ENCODE measurements at places on chromosomes 6 and 20.

DNA sequence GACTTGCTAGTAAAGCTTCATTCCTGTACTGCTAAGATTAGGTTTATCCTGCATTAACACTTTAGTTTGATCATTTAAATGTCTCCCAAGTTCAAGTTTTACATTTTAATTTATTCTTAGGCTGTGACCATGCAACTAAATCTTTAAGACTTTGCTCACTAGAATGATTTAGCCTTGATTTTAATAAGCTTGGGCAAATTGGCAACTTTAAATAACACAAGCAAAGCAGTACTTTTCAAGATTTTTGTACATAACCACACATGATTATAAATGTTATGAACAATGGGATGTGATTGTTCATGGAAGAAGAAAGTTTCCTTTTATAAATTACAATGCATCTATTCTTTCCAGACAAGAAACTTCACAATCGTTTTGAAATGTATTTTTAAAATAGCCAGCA lies 948.0 kb upstream of the EPHA7 start:
- no peak overlapping the region for H3K27ac ChIP-seq
- H3K4me3 ChIP-seq: no peak overlapping the region
- H3K4me1 ChIP-seq: no peaks in the 10 kb centered on the region

DNA sequence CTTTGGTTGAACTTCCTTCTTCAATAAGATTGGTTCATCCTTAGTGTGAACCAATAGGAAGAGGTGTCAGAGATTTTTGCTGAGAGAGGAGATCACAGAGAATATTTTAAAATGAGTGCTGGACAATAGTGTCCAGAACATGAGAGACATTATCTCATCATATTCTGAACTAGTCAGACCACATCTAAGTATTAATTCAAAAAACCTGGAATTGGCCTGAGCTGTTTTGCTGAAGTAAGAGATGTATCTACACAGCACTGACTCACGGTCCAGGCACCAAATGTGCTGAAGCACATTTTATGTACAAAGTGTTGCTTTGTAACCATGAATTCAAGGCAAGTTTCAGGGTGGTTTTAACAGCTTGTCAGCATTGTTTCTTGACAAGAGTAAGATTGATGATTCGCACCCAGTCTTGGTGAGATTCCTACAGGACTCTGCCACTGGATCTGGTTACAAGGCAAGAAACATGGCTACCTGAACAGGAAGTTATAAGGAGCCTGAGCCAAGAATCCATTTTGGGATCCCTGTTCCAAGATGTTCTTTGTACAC lies 178.2 kb upstream of the HEY2 start:
- H3K4me3 ChIP-seq: no peak overlapping the region
- no peaks in the 10 kb centered on the region for H3K4me1 ChIP-seq
- DNase-seq: no peak
- H3K27me3 ChIP-seq: no peaks in the 10 kb centered on the region
- no peaks in the 10 kb centered on the region for H3K36me3 ChIP-seq

- H3K4me1 ChIP-seq: no peaks in the 10 kb centered on the region
- H3K27ac ChIP-seq: no peak overlapping the region
- H3K27me3 ChIP-seq: no peaks in the 10 kb centered on the region
- H3K36me3 ChIP-seq: no peaks in the 10 kb centered on the region
- DNase-seq: no peak
Measured at GRCh38 chr6:65790666-65791065, 83.6 kb upstream of the EYS start.

DNA sequence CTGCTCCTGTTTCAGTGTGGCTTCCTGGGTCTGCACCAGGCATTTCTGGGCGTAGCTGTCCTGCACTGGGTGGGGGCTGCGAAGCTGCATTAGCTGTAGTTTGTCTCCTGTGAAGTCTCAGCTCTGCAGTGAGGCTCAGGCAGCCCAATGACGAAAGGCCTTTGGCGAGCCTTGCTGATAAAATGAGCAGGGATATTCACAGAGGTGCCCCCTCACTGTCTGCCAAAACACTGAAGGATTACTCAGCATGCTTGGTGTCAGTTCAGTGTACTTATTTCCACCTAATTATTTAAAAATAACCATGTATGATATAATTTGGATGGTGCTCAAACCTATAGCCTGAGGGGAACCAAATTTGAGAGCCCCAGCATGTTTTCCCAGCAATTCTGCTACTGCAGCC lies 73.5 kb downstream of the ECT2L start:
- H3K27me3 ChIP-seq: no peaks in the 10 kb centered on the region
- DNase-seq: no peak
- H3K36me3 ChIP-seq: no peaks in the 10 kb centered on the region
- peaks cover 25% of the 10 kb centered on the region for H3K4me1 ChIP-seq
- no peak overlapping the region for H3K4me3 ChIP-seq

DNA sequence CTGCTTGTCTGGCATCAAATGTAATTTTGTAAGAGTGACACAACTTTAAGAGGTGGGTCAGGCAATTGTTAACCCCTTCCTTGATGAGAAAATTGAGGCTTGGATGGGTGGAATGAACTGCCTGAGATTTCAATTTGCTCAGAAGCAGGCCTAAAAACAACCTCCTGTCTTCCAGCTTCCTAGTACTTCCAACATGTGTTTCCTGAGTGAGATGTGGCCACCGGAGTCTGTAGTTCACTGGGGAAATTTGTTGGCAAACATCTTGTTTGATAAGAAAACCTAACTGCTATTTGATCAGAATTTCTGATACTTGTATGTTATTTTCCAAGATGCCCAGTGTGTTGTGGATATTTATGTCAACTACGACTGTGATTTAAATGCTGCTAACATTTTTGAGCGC lies 51.3 kb downstream of the ARFGEF2 start:
- H3K36me3 ChIP-seq: peaks cover 98% of the 10 kb centered on the region
- no peak overlapping the region for H3K27ac ChIP-seq
- H3K4me3 ChIP-seq: no peak overlapping the region
- DNase-seq: no peak
- no peaks in the 10 kb centered on the region for H3K4me1 ChIP-seq
- no peaks in the 10 kb centered on the region for H3K27me3 ChIP-seq

DNA sequence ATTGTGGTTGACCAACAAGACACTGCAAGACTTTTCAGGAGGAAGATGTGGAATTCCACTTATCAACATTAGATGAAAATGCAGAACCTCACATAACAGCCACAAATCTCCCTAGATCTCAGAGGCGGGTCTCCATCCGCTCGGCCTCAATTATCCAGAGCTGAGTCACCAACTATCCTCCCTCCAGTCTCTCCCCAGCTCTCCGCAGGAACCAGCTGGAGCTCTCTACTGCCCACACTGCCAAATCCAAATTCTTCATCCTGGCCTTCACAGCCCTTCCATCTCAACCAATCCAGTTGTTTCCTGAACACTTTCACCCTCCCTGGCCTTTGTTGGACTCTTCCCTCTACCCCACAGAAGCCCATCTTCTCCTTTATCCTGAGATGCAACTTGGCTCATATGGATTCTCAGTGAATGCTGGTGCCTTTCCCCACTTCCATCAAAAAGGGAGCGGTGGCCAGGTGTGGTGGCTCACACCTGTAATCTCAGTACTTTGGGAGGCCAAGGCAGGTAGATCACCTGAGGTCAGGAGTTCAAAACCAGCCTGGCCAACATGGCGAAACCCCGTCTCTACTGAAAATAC lies 3.5 kb upstream of the TGIF2 start:
- no peak overlapping the region for H3K27ac ChIP-seq
- no peaks in the 10 kb centered on the region for H3K36me3 ChIP-seq
- H3K4me1 ChIP-seq: peaks cover 31% of the 10 kb centered on the region
- no peak overlapping the region for H3K4me3 ChIP-seq
- no peak for DNase-seq

DNA sequence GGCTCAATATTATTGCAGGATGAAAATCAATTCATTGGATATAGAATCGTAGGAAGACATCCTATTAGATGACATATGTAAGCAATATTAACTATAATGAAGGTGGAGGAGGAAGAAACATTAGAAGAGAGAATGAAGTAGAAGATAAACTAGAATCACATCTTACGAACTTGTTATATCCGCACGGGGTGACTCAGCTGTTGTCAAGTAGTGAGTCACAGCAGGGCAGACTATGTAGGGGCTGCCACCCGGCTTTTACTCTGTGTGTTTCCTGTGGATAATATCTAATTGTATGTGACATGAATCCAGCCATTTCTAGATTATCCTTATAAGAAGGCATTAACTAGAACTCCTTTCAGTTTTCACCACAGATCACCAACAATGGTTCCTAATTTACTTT lies 520.2 kb downstream of the DOK5 start:
- no peaks in the 10 kb centered on the region for H3K27me3 ChIP-seq
- H3K36me3 ChIP-seq: no peaks in the 10 kb centered on the region
- no peak overlapping the region for H3K4me3 ChIP-seq
- no peak for DNase-seq
- H3K4me1 ChIP-seq: no peaks in the 10 kb centered on the region

DNA sequence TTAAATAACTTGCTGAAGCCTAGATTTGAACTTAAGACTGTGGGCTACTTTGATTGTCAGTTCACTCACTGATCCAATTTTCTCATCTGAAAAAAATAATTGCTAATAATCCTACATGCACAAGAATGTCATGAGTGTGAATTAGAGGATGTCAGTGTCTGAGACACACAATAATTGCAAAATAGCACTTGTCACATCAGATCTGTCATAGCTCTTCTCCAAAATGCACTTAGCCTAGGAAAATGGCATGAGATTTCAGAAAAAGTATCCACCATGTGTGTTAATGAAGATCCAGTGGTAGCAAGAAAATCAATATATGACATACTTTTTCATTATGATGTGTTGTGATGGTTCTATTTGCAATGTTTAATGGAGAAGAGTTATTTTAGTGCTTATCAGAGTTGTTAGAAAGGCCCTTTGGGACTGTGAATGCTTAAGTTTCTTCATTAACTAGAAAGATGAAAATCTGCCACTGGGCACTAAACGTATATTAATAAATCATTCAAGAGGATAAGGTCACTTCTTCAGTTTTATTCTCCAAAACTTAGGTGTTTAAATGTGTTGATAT lies 786.2 kb downstream of the C6orf118 start:
- H3K4me1 ChIP-seq: no peaks in the 10 kb centered on the region
- no peak overlapping the region for H3K4me3 ChIP-seq
- no peaks in the 10 kb centered on the region for H3K36me3 ChIP-seq
- no peaks in the 10 kb centered on the region for H3K27me3 ChIP-seq
- no peak for DNase-seq

DNA sequence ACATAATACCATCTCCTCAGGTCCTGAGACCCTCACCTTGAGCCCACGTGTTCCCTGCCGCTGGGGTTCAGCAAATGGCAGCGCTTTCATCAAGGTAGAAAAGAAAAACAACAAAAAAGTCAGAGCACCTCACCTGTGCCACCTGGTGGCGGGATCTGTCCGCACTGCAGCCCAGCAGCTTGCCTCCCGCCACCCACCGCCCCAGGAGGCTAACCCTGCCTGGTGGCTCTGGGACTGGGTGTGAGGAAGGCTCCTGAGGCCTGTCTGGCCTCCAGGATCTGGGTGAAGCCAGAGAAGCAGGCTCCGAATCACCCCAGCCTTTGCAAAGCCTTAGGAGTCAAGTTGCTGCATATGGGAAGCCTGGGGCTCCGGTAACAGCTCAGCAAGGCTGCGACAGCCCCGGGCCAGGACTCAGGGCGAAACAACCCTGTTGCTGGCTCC lies 270.8 kb downstream of the BMP7 start:
- H3K4me1 ChIP-seq: peaks cover 8% of the 10 kb centered on the region
- no peak for DNase-seq
- no peak overlapping the region for H3K4me3 ChIP-seq

GRCh38 chr6:113829696-113830045 lies 27.5 kb upstream of the MARCKS start:
- H3K4me3 ChIP-seq: no peak overlapping the region
- DNase-seq: no peak
- H3K4me1 ChIP-seq: peaks cover 4% of the 10 kb centered on the region
